ENCODE measurements at places on chromosomes 3 and 15.

- DNase-seq = no peak
Observed at GRCh38 chr3:32843510-32844321, 25.9 kb downstream of the TRIM71 start.

DNA sequence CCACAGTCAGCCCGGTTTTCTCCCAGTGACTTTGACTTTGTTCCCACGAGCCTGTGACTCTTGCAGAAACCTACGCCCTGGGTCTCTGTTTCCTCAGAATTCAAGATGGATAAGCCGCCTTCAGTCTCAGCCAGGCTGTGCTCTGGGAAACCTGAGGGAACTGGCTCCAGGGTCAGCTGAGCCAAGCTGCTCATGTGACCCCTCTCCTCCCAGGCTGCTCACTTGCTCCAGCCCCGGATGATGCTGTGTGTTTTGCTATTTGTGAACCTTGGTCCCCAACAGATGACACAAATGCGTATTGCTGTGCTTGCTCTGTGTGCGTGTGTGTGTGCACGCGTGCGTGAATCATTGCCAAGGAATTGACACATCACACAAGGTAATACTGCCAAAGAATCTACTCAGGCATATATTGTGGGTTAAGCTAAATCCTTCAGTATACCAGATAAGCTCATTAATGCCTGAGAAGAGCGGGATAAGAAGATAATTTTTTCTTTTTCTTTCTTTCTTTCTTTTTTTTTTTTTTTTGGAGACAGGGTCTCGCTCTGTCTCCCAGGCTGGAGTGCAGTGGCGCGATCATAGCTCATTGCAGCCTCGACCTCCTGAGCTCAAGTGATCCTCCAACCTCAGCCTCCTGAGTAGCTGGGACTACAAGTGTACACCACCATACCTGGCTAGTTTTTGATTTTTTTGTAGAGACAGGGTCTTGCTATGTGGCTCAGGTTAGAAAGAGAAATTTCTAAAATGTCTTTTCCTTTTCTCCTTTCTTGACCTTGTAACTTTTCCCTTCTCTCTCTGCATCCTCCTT lies 29.2 kb upstream of the UMPS start:
- DNase-seq = no peak

- DNase-seq = no peak
Observed at GRCh38 chr3:42498034-42498433, 4.4 kb upstream of the VIPR1 start.

- DNase-seq = no peak
Observed at GRCh38 chr3:30449290-30449632, 157.1 kb upstream of the TGFBR2 start.

- DNase-seq = no peak
Observed at GRCh38 chr3:72050048-72050632, 265.2 kb upstream of the PROK2 start.
